NCI-H345 (cell line): ENCODE measurements at places on chromosomes 7 and 10.

DNA sequence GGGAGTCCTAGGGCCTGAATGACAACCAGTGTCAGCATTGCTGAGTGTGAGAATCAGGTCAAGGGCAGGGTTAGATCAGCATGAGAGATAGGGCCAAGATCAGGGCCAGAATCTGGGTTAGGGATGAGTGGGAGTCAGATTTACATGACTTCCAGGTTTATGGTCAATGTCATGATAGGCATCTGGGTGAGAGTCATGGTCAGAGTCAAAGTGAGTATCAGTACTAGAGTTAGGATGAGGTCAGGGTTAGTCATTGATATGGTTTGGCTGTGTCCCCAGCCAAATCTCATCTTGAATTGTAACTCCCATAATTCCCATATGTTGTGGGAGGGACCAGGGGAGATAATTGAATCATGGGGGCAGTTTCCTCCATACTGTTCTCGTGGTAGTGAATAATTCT is 12.3 kb downstream of the MRPS24 start:
- DNase-seq: no peak

DNA sequence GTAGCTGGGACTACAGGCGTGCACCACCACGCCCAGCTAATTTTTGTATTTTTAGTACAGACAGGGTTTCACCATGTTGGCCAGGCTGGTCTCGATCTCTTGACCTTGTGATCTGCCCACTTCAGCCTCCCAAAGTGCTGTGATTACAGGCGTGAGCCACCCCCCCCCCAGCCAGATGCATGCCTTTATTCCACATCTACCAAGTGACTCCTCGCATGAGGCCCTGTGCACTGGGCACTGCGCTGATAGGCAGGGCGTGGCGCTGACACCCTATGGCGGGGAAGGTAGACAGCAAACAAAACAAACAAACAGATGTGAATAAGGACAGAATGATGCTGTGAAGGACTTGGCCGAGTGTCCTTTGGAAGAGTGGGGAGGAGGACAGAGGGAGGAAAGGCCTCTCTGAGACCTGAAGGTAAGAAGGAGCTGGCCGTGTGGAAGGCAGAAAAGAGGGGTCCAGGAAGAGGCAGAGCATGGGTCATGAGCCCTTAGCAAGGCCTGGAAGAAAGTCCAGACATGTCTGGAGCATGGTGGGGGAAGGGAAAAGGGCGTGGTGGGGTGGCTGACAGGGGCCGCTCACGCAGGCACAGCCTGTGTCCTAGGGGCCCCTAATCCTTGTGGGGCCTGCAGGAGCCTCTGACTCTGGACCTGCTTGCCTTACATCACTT is 47.5 kb upstream of the CACUL1 start:
- DNase-seq: no peak

DNA sequence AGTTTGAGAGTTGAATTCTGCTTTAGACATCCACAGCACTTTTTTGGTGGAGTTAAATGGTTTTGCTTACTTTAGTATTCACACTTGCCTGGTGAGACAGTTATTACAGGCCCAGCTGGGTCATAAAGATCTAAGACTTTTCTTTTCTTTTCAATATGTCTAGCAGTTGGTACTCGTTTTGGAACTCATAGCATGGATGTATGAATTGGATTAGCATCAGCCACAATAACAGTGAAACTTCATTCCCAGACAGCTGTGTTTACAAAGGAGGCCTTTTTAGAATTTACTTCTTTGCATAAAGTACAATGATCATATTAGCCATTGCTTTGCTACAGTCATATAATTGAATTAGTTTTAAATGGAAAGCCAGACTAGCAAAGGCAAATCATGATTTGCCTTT is 168.4 kb upstream of the DKK1 start:
- DNase-seq: no peak

GRCh38 chr7:86006909-86007308 is 636.8 kb upstream of the GRM3 start:
- DNase-seq: no peak

DNA sequence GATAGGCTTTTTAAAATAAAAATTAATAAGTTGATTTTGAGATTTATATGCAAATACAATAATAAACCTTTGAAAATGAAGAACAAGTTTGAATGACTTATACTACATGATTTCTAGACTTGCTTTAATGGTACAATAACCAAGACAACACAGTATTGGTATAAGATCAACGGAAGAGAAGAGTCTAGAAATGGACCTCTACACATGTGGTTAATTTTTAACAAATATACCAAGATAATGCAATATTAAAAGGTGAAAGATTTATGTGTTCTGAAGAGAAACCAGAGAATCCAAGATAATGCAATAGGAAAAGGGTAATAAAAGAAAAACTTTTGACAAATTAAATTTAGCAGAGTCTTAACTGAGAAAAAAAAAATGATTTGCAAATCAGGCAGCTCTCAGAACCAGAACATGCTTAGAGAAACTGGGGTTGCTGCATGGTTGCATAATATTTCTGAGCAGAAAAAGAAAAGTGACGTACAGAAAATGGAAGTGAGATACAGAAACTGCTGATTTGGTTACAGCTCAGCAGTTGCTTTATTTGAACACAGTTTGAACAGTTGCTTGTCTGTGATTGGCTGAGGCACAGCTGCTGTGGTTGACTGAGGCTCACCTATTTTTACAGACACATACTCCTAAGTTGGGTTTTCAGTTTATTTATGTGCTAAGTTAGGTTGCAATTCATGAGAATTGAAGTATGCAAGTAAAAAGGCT is 365.9 kb downstream of the CRPPA start:
- DNase-seq: no peak

- no peak for DNase-seq
Observed at GRCh38 chr10:49362596-49363260, 33.2 kb downstream of the DRGX start.
